HT1080 (cell line): ENCODE measurements at places on chromosomes 6 and 20. TPM values are rescaled to one million over a fixed set of nuclear protein-coding genes. Genes with fewer than 3 reads are reported as not detected.

DNA sequence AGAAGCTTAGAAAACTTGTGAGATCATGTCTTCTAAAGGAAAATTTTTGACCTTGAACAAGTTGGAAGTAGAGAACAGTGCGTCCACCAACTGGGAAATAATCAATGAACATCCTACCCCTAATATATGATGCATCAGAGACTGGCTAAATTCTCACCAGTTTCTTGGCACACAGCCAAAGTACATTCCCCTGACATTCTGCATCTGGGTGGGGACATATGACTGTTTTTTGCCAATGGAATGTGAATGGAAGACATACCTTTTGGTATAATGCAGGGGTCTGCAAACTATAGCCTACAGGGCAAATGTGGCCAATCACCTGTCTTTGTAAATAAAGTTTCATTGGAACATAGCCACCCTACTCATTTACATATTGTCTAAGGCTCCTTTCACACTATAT lies 84.7 kb downstream of the HAO1 start:
- DNase-seq: peak; percentile 38

DNA sequence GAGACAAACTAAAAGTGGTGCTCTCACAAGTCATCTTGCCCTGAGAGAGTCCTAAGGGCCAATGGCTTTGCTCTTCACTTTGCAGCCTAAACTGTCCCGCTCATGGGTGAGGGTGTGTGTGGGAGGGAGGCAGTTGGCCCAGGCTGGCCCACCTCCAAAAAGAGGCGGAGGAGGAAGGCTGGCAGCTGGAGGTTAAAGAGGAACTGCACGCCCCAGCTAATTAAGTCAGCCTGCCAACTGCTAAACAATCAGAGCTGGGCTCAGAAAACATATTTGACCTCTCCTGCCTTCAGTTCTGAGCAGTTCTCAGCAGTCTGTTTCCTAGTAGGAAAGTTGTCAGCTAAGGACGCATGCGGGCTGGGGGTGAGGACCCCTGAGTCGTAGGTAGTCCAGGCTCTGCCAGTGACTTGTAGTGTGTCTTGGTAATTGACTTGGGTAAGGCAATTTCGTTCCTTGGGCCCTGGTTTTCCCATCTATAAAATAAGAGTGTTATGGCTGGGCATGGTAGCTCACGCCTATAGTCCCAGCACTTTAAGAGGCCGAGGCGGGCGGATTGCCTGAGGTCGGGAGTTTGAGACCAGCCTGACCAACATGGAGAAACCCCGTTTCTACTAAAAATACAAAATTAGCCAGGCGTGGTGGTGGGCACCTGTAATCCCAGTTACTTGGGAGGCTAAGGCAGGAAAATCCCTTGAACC lies 17.0 kb downstream of the GSS start:
- no peak for DNase-seq

- DNase-seq: no peak
Observed at GRCh38 chr20:49368596-49368995, 90.7 kb upstream of the ZNFX1 start.

DNA sequence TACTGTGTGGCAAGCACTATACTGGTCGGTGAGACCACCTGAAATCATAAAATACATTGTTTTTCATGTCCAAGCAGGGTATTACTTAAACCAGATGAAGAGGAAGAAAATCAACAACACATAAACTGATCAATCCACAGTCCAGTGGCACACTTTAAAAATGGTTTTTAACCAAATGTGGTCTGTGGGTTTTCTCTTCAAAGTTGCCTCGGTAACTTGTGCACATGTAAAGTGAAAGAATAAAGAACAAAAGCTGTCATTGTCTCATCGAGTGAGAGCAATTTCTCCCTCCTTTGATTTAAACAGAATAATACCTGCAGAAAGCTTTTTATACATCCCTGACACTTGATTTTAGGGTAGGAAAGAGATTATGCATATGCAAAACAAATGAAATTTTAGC lies 3.7 kb downstream of the FLRT3 start:
- peak; percentile 34 for DNase-seq

Gene LKAAEAR1
- total RNA-seq: 0.84 and 1.0 TPM in 2 replicates
